Stimulated activated CD8-positive, alpha-beta memory T cell treated with anti-CD3 and anti-CD28 coated beads, Interleukin-12 subunit alpha, Interleukin-12 subunit beta, amount 100 ng/mL, for 1 hour (primary cell): ENCODE measurements at places on chromosomes 6 and 20.

DNA sequence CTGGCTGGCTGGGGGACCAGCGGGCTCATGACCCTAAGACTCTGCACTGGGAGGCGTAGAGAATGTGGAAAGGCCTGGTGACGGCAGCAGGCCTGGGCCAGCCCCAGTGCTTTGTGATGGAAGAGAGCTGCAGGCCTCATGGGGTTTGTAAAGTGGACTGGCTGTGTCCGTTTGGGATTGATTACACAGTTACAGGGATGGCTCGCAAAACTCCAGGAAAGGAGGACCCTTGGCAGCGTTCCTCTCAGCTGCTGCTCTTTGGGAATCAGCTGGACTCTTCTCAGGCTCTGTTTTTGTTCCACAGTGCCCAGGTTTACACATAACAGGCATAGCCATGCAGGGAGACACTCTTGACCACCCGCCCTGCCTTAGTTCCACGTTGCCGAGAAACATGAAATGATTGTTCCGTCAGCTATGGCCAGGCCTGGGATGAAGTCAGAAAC lies 89.0 kb downstream of the SLX4IP start:
- DNase-seq: no peak

DNA sequence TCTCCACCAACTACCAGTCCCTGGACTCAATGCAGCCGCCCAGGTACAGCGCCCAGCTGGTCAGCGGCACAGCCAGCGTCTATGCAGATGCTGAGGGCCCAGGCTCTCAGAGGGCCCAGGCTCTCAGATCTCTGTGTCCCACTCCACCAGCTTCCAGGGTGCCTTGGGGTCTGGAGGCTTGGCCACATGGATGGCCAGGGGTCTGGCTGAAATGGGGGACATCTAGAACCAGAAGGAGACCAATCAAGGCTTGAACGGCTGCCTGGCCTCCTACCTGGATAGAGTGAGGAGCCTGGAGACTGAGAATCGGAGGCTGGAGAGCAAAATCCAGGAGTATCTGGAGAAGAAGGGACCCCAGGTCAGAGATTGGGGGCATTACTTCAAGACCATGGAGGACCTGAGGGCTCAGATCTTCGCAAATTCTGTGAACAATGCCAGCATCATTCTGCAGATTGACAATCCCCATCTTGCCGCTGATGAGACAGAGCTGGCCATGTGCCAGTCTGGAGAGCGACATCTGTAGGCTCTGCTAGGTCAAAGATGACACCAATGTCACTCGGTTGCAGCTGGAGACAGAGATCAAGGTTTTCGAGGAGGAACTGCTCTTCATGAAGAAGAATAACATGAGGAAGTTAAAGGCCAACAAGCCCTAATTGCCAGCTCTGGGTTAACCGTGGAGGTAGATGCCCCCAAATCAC lies 44.1 kb upstream of the GRM4 start:
- DNase-seq: peak; percentile 24

DNA sequence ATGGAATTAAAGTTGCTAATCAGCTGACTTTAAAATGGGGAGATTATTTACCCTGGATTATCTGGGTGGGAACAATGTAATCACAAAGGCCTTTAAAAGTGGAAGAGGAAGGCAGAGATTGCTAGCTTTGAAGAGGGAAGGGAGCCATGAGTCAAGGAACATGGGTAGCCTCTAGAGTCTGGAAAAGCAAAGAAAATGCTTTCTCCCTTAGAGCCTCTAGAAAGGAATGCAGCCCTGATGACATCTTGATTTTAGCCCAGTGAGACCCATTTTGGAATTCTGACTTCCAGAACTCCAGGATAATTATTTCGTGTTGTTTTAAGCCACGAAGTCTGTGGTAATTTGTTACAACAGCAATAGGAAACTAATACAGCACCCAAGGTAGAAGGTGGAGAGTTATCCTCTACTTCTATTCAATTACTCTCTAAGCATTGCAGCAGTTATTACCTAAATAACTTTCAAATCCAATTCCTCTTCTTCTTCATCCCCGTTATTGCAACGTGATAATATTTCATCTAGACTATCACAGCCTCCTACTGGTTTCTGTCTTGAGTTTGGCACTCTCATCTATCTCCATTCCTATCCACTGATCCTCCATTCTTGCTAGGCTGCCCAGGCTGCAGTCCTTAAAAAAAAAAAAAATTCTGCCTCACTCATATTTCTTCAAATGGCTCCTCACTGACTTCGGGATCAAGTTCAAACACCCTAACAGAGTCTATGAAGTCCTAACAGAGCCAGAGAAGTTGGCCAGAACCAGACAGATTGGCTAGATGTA lies 224.3 kb downstream of the BTBD9 start:
- DNase-seq: no peak

DNA sequence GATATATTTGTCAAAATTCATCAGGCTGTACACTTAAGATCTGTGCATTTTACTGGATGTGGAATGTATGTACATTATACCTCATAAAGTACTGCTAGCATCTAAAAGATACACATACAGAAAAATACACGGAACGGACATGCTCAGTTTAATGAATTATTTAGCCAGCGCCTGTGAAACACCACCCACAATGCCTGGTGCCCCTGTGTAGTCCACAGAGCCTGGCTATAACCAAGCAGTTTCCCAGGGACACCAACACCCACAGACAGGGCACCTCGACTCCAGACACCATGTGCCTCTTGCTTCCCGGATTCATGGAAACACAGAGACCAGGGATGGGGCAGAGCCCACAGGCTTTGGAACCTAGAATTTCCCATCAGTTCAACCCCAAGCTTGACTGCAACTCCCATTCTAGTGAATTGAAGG lies 17.4 kb upstream of the ARMC12 start:
- no peak for DNase-seq

- DNase-seq: no peak
Measured at GRCh38 chr6:41561931-41562911, 16.0 kb downstream of the FOXP4 start.

DNA sequence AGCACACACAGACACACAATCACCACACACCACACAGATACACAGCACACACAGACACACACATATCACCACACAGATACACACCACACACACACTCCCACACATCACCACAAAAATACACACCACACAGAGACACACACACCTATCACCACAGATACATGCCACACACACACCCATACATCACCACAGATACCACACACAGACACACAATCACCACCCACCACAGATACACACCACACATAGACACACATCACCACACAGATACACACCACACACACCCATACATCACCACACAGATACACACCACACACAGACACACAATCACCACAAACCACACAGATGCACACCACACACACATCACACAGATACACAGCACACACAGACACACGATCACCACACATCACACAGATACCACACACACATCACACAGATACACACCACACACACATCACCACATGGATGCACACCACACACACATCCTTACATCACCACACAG lies 74.0 kb downstream of the GRM4 start:
- no peak for DNase-seq
